Stomach (tissue), 19 donors: ENCODE measurements at places on chromosomes 2 and 18. TPM values are rescaled to one million over a fixed set of nuclear protein-coding genes. Genes with fewer than 3 reads are reported as not detected.
A peak's percentile ranks its signal among the peaks of the same experiment; 100 is the strongest.

DNA sequence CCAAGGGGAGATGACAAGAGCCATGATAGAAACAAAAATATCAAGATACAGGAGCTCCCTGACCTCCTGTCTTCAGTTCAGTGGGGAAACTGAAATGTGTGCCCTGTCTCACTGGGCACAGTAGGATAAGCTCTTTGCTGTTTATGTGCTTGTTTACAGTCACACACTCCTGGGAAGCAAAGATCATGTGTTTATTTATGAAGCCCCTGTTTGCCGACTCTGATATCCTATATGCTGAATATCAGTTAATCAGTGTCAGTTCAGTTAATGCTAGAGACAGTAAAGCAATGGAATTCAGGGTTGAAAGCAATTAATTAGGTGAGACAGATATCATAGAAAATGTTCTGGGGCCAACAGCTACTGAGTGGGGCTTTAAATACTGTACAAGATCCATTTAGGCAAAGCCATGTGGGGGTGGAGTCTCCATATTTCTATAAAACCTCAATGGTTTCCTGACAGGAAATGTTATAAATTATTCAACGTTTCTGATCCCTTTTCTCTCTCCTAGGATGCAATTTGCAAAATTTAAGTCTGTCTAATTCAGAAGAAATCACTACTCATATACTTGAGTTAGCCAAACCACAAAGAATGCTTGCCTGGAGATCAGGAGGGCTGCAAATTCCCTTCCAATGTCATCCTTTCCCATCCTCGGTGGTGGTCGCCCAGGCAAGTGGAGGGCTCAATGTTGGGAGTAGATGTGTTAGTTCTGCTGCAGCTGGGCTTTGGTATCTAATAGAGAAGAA, 551.3 kb downstream of the CMPK2 start:
- H3K27me3 ChIP-seq = no peaks in the 10 kb centered on the region
- DNase-seq = no peak
- H3K4me3 ChIP-seq = no peak overlapping the region

- no peaks in the 10 kb centered on the region for H3K4me1 ChIP-seq
- no peak for DNase-seq
- no peaks in the 10 kb centered on the region for H3K27me3 ChIP-seq
- no peak overlapping the region for H3K27ac ChIP-seq
- H3K4me3 ChIP-seq = no peak overlapping the region
Measured at GRCh38 chr2:89833116-89833779, 1141.8 kb downstream of the RPIA start.

DNA sequence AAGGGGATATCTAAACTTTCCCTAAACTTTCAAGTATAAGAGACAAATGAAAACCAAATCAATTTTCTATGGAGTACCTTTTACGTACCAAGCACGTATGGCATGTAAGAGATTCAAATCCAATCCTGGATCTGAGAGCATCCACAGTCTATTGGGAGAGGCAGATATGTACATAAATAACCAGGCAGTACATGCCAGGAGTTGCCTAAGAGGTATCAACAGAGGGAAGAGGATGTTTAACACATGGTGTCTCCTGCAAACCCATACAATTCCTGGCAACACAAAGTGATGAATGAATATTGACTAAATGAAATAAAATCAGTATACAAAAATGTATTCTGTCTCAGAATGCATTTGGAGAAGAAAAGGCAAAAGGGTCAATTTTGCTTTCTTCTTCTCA, 116.6 kb downstream of the PIGN start:
- no peaks in the 10 kb centered on the region for H3K4me1 ChIP-seq
- DNase-seq = no peak
- H3K27me3 ChIP-seq = no peaks in the 10 kb centered on the region
- H3K4me3 ChIP-seq = no peak overlapping the region

GRCh38 chr2:168624028-168624427, 168.0 kb downstream of the CERS6 start:
- no peak for DNase-seq
- peak overlapping the region; percentile 84 for H3K27ac ChIP-seq
- H3K36me3 ChIP-seq = no peaks in the 10 kb centered on the region
- no peaks in the 10 kb centered on the region for H3K27me3 ChIP-seq
- H3K4me1 ChIP-seq = peaks cover 19% of the 10 kb centered on the region

DNA sequence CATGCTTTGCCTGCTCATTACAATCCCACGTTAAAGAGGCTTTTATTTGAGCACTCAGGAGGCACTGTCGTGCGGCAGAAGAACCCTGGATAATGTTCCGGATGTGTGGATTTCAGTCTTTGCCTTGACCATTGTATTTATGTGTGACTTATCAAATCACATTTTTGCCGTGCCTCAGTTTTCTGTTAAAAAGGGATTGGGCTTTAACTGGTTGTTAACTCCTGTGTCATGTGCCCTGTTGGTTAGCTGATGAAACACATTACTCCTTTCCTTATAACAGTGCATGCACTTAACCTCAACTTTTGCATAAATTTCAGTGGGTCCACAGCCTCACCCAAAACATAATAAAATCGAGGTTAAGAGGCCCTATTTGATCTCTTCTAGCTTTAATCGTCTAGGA, 52.7 kb downstream of the NAB1 start:
- H3K27me3 ChIP-seq = no peaks in the 10 kb centered on the region
- no peak for DNase-seq
- H3K36me3 ChIP-seq = no peaks in the 10 kb centered on the region
- H3K4me3 ChIP-seq = no peak overlapping the region

GRCh38 chr2:109438773-109439389, 174.9 kb downstream of the SEPTIN10 start:
- no peak overlapping the region for H3K4me3 ChIP-seq
- DNase-seq = no peak
- H3K36me3 ChIP-seq = peaks cover 25% of the 10 kb centered on the region
- peaks cover 16% of the 10 kb centered on the region for H3K4me1 ChIP-seq
- H3K27me3 ChIP-seq = no peaks in the 10 kb centered on the region

GRCh38 chr2:198411936-198412335, 607.5 kb downstream of the PLCL1 start:
- no peaks in the 10 kb centered on the region for H3K4me1 ChIP-seq
- H3K27me3 ChIP-seq = no peaks in the 10 kb centered on the region
- no peak overlapping the region for H3K4me3 ChIP-seq
- no peaks in the 10 kb centered on the region for H3K36me3 ChIP-seq

DNA sequence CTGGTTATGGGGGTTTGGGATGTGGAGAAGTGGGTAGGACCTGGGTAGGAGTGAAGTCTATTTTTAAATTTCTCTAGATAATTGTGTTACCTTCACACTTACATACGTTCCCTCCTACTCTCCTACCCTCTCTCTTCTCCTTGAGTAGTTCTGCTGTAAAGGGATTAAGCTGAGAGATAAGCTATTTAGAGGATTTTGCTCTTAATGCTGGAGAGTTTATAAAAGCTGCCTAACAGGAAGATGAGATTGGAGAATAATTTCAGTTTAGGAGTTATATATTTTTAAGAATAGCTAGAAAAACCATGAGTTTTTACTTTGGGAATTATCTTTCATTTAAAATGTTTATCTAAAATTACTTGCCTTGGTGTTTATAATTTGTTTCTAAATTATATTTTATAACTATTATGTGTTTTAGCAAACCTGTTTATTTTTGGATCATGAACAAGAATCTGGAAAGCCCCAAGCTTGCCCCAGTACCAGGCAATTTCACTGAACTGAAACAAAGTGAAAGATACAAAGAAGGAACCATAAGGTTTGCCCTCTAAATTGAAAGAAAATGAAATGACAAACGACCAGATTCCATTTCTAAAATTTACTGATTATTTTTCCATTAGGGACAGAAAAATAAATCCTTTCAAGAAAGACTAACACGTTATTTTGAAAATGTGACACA, 101.5 kb downstream of the ZNF532 start:
- peak overlapping the region; percentile 31 for H3K27ac ChIP-seq
- peaks cover 31% of the 10 kb centered on the region for H3K4me1 ChIP-seq
- no peak overlapping the region for H3K4me3 ChIP-seq
- no peaks in the 10 kb centered on the region for H3K27me3 ChIP-seq
- no peaks in the 10 kb centered on the region for H3K36me3 ChIP-seq

GRCh38 chr2:205628422-205628821, 53.9 kb upstream of the NRP2 start:
- no peak overlapping the region for H3K27ac ChIP-seq
- no peaks in the 10 kb centered on the region for H3K4me1 ChIP-seq
- no peaks in the 10 kb centered on the region for H3K36me3 ChIP-seq
- H3K4me3 ChIP-seq = no peak overlapping the region
- no peak for DNase-seq

DNA sequence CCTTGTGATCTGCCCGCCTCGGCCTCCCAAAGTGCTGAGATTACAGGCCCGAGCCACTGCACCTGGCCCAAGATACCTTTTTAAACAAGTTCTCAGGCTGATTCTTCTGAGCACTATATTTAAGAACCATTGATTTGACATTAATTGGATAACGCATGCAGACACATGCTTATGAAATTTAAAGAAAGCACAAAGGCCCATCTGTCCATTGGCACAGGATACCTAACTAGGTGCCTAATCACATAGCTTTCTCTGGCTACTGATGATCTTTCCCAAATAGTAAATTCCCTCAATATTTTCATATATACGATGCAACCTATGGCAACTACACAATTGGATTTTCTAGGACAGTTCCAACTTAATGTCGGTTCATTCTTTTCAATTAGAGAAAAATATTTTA, 62.5 kb upstream of the STAM2 start:
- no peak overlapping the region for H3K27ac ChIP-seq
- DNase-seq = no peak
- no peaks in the 10 kb centered on the region for H3K36me3 ChIP-seq
- peaks cover 5% of the 10 kb centered on the region for H3K4me1 ChIP-seq
- H3K4me3 ChIP-seq = no peak overlapping the region

DNA sequence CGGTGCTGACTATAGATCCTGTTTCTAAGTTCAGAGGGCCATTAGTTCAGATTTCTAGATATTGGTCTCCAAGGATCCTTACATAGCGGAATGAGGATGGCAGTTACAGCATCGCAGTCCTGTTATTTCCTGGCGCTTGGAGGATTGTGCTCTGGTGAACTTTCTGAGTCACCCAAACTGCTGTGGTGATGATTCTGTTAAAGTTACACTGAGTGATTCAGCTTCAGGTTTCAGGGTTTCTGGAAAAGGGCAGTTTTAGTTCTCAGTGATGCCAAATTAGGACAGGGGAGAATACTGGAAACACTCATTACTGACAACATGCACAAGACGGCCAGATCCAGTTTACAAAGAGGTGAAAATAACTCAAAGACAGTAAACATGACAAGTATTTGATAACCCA, 52.1 kb upstream of the ANKRD62 start:
- H3K27ac ChIP-seq = no peak overlapping the region
- no peaks in the 10 kb centered on the region for H3K27me3 ChIP-seq
- no peak for DNase-seq
- H3K4me3 ChIP-seq = no peak overlapping the region

DNA sequence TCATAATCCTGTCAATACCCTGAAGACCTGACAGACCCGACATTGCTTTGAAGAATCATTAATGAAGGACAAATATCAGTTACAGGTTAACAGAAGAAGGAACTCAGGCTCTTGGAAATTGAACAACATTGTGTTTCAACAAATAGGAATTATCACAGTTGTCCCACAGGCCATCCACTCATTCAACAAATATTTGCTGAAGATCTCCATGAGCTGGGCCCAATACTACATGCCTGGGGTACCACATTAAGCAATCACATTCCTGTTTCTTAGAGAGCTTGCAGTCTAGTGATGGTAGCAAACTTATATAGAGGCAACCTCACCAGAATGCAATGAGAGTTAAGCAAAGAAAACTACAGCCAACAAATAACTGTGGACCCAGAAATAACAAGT, 671.6 kb upstream of the ACVR2A start:
- no peaks in the 10 kb centered on the region for H3K36me3 ChIP-seq
- no peaks in the 10 kb centered on the region for H3K27me3 ChIP-seq
- no peak overlapping the region for H3K27ac ChIP-seq
- no peak for DNase-seq
- H3K4me1 ChIP-seq = no peaks in the 10 kb centered on the region
- H3K4me3 ChIP-seq = no peak overlapping the region

DNA sequence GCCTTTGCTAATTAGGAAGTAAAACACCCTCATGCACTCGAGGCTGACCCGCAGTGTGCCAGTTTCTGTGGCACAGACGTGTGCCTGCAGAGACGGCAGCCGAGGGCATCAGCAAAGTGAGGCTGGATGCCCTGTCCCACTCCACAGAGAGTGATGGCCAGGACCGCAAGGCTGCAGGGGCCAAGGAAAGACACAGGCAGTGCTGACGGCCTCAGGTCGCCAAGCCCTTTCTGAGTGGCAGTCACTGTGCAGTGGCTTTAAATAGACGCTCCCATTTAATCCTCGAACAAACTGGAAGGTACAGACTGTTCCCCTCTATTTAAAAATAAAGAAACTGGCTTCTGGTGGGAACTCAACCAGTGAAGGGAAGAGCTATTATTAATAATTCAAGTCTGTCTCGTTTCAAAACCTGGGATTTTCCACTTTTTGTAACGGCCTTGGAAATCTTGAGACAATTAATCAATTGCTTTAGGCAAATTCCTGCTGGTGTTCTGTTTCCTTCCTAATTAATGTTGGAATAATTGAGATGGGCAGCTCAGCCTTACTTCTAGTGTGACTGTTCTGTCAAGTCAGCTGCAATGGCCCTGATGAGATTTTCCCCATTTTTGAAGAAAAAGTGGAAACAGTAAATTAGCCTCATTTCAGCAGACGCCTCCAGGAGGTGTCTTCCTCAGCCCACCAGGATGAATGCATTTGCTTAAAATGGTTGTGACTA, 644.6 kb upstream of the RAB6C start:
- H3K27ac ChIP-seq = peak overlapping the region; percentile 23
- no peak for DNase-seq
- no peaks in the 10 kb centered on the region for H3K36me3 ChIP-seq
- no peaks in the 10 kb centered on the region for H3K4me1 ChIP-seq
- no peaks in the 10 kb centered on the region for H3K27me3 ChIP-seq

DNA sequence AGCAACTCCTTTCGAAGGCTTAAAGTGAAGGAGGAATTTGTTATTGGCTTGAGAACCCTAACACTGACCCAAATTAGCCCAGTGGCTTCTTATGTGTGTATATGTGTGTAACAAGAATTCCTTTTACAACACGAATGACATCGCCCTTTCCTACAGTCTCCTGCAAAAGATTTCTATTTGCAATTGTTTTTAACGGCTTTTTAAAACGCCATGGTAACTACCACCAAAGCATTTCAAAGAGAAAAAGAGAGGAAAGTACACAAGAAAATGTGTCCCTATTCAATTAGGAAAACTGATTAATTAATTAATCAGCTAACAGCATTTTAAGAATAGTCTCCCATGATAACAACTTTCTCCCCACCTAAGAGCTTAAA, 58.1 kb downstream of the PAX3 start:
- no peak overlapping the region for H3K27ac ChIP-seq
- no peak overlapping the region for H3K4me3 ChIP-seq
- H3K27me3 ChIP-seq = peaks cover 35% of the 10 kb centered on the region
- no peaks in the 10 kb centered on the region for H3K36me3 ChIP-seq
- DNase-seq = no peak
- no peaks in the 10 kb centered on the region for H3K4me1 ChIP-seq

DNA sequence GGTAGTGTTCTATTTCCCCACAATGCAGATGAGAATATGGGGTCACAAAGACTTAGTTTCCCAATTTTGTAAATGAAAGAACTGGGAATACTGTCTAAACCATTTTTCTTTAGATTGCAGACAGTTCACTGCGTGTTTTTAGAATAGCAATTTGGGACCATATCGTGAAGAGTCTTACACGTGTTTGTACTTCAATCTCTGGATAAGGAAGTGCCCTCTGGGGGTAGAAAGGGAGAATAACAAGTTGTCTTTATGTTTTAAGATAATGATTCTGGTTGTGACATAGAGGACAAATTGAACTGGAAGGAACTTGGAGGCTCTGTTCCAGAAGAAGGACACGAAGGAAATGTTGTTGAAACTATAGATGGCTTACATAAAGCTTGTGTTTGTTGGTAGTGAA, 457.7 kb downstream of the CBLN2 start:
- H3K4me1 ChIP-seq = no peaks in the 10 kb centered on the region
- no peaks in the 10 kb centered on the region for H3K27me3 ChIP-seq
- no peak for DNase-seq
- no peak overlapping the region for H3K27ac ChIP-seq

Gene AKAIN1
- not detected for total RNA-seq

Gene KCNJ13
- total RNA-seq = 2.9 TPM

Gene EMILIN2
- total RNA-seq = 8.8 TPM

Gene CFC1
- 7.8 TPM for total RNA-seq
